ENCODE measurements at places on chromosomes 12 and 14. TPM values are rescaled to one million over a fixed set of nuclear protein-coding genes. Genes with fewer than 3 reads are reported as not detected.
A peak's percentile ranks its signal among the peaks of the same experiment; 100 is the strongest.

DNA sequence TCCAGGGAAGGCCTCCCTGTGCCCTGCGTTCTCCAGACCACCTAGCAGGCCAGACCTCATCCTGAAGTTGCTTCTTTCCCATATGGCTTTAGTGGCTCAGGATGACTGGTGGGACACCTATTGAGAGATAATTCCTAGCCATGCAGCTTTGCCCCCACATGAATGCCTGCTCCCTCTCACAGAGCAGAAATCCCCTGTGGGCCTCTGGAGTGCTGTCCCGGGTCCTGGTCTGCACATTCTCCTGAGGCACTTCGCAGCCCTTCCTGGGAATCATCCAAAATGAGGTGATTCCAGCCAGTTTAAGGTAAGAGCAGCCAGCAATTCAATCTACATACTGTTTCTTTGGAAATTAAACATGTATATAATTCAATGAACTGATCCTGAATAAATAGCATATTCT is 135.9 kb downstream of the GPR65 start:
- H3K4me3 ChIP-seq: no peak overlapping the region
- DNase-seq: no peak

DNA sequence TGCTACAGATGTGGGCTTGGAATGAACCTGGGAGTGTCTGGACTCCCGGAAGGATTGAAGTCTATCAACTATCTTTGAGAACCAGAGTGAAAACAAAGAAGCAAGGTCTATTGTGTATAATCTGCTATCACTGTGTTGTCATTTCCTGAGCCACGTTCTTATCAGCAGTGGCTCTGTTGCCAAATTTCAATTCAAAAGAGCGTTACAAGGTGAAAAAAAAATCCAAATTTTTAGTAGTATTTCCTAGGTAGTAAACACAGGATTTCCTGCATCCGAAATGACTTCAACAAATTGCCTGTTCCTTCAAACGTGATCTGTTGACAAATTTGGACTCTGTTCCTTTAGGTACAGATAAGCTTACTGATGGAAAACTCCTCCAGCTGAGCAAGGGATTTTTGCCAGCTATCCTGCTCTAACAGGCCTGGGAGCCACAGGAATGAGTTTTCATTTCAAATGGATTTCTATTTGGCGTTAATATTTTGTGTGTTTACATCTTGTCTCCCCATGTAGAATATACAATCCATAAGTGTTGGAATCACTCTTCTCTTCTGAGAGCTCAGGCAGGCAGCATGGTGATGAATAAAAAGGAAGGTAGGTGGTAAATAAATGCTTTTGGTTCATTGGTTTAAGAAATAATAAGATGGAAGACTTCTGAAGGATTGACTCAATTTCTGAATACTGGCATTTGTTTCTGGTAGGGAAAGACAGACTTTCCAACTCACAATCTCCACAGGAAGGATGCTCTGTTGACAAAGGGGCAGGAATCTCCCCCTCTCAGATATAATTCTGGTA is 58.5 kb downstream of the GPR135 start:
- H3K27me3 ChIP-seq: no peaks in the 10 kb centered on the region
- H3K36me3 ChIP-seq: no peaks in the 10 kb centered on the region
- no peak overlapping the region for H3K4me3 ChIP-seq
- H3K4me1 ChIP-seq: peaks cover 15% of the 10 kb centered on the region

The ATL1 gene
- 6.9 TPM for total RNA-seq

DNA sequence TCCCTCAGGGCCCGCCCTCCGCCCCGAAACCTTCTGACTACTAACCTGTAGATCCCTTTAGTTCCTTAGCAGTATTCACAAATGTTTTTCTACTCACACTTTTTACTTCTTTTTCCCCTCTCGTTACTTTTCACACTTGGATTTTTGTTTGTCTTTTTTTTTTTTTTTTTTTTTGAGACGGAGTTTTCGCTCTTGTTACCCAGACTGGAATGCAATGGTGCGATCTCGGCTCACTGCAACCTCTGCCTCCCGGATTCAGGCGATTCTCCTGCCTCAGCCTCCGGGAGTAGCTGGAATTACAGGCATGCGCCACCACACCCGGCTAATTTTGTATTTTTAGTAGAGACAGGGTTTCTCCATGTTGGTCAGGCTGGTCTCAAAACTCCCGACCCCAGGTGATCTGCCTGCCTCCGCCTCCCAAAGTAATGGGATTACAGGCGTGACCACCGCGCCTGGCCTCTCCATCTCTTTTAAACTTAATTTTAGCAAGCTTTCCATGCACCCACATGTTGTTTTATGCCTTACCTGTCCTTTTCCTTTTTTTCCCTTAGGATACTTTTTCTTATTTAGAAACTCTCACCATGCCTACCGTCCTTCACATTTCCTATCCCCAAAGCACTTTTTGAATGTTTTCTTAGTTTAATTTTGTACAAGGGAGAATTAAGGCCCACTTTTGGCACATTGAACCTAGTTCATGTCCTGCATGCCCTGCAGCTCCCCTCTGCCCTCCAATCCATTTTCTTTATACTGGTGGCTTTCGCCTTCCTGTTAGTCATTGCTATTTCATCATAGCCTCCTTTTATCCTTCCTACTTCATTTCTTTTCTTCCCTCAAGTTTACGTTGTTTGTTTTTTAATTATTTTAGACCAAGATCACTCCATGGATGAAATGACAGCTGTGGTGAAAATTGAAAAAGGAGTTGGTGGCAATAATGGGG is 1.1 kb downstream of the SP1 start:
- peak overlapping the region; percentile 100 for H3K27ac ChIP-seq
- peaks cover 36% of the 10 kb centered on the region for H3K36me3 ChIP-seq

The KRT75 gene
- total RNA-seq: not detected

DNA sequence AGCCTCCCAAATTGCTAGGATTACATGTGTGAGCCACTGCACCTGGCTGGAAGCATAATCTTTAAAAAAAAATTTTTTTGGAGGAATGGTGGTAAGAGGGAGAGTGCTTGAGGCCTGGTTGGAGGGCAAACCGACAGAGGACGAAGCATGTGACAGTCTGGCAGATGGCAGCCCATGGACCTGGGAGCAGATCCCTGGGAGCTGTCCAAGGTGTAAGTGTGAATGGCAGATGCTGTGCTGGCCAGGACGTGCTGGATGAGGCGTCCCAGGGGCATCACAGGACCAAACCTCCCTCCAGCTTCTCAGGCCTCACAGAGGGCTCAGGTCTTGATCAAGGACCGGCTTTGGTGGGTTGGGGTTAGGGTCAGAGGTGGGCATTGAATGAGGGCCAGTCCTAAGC is 128.4 kb upstream of the NCOR2 start:
- H3K27me3 ChIP-seq: no peaks in the 10 kb centered on the region
- H3K27ac ChIP-seq: no peak overlapping the region
- no peaks in the 10 kb centered on the region for H3K36me3 ChIP-seq

The DIABLO gene
- 47.9 TPM for total RNA-seq

The HOXC9 gene
- total RNA-seq: not detected
